ENCODE measurements at places on chromosomes 6 and 20. TPM values are rescaled to one million over a fixed set of nuclear protein-coding genes. Genes with fewer than 3 reads are reported as not detected.

Gene ADAM33
- total RNA-seq, result 0.14 TPM

Gene SPATA25
- total RNA-seq, result 0.50 TPM

Gene TAF4
- 17.0 TPM for total RNA-seq

Gene ISM1
- 0.18 TPM for total RNA-seq

Data from A549 treated with dexamethasone at 1 μM for 4 hours (cell line).